Renal pelvis (tissue), 12 donors: ENCODE measurements at places on chromosomes 16 and 17.

- no peak for DNase-seq
Measured at GRCh38 chr16:81481207-81481821, 36.7 kb downstream of the CMIP start.

GRCh38 chr16:83717308-83717707, 90.5 kb upstream of the HSBP1 start:
- DNase-seq: no peak

DNA sequence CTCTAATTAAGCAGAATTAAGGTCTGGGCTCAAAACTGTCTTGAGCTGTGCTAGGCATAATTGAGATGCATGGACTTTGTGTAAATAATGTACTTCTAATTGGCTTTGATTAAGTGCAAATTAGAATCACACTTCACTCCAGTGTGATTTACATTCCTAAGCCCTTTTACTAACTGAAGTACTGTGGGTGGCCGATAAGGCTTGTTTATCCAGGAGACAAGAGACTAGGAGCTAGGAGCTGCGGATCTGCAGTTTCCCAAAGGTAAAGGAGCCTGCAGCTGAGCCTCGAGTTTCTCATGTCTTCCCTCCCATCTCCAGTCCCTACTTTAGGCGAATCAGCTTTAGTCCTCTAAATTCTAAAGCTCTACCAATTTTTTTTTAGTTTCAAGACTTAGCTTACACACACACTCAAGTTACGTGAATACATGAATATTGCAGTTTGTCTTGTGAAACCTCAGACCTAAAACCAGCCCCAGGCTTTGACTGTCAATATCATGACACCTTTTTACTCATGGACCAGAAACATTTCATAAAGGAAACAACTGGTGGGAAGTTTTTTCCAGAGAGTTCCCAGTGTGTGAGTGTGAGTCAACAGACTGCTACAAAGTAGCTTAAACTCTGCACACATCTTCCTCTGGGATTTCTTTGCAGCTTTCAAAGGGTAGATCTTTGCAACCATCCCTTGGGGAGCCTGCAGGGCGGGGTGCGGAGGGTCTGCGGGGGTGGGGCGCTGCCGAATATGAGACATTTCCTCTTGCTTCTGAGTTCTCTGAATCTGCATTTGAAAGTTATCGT, 113.9 kb upstream of the TBX2 start:
- no peak for DNase-seq

DNA sequence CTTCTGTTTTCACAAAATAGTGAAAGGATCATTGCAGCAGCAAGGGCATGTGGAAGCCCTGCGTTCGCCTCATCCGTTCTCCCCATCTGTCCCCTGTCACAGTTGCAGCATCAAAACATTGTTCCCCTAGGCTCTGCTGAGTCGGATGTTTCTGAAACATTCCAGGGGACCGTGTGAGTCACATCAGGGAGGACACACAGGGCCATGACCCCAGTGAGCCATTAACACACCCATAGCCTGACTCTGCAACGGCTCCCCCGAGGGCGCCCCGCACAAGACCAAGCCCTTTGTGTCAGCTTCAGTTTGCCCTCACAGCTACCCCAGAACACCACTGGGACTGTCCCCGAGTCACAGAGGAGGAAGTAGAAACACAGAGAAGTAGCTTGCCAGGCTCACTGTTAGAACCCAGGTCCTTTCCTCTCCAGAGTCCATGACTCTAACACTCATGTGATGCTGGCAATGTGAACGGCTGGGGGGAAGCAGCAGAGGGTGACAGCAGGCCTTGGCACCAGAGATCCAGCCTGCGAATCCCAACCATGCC, 63.3 kb upstream of the HSBP1 start:
- peak; percentile 20 for DNase-seq

DNA sequence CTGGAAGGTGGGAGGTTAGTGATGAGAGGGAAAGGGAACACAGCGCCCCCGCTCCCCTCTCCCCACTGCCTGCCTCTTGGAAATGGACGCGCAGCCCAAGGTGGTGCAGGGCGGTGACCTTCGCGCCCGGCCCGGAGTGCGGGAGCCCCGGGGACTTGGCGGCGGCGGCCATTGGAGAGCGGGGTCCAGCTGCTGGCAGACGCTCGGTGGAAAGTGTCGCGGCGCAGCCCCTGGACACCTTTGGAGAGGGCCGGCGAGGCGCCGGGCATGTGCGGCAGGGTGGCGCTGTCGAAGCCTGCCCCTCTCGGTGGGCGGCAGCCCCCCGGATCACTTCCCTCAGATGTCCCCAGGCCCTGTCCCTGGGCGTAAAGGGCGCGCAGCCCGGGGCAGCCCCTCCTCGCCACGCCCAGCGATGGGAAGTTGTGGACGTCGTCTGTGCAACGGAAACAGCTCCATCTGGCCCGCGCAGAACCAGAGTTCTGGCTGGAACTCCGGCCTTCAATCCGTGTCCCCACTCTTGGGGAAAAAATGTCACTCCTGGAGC, 16.7 kb downstream of the SALL1 start:
- DNase-seq: no peak

DNA sequence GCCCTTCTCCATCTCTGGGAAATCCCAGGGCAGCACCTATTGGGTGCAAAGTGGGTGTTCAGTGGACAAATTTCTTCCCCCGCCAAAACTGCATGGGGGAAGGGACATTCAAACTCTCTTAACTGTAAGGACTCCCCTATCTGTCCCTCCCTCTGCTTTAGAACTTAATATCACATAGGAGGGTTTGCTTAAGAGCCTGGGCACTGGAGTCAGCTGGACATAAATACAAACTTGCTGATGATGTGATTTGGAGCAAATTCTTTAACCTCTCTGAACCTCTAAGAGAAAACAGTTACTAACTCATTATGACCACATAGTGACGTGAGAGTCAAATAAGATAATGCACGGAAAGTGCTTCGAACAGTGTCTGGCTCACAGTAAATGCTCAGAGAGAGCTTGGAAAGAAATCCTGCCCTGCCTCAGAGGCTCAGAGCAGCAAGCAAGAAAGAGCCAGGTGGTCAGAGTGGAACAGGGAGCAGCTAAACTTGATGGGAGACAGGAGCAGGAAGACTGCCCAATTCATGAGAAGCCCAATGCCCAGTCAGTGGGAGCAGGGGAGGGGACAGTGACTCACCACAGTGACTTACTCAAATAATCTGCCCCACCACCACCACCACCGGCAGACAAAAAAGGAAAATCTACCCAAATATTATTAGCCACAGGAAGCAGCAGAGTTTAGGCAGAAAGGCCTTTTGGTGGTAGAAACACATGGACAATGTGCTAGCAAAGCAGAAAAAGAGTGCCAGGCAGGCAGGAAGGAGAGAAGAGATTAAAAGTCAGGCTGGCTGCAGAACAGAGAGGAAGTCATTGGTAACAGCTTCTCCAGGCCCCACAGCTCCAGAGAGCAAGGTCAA, 23.9 kb upstream of the CCL1 start:
- no peak for DNase-seq

DNA sequence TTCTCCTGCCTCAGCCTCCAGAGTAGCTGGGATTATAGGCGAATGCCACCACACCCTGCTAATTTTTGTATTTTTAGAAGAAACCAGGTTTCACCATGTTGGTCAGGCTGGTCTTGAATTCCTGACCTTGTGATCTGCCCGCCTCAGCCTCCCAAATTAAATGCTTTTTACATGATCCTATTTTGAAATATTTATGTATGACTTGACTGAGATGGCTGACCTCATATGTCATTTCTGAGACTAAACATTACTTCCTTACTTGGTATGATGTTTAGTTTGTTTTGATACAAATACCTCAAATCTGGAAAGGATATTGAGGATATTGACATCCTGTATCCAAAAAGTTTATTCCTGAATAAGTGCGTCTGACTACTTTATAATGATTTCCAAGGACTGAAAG, 11.9 kb downstream of the CALCOCO2 start:
- DNase-seq: no peak

DNA sequence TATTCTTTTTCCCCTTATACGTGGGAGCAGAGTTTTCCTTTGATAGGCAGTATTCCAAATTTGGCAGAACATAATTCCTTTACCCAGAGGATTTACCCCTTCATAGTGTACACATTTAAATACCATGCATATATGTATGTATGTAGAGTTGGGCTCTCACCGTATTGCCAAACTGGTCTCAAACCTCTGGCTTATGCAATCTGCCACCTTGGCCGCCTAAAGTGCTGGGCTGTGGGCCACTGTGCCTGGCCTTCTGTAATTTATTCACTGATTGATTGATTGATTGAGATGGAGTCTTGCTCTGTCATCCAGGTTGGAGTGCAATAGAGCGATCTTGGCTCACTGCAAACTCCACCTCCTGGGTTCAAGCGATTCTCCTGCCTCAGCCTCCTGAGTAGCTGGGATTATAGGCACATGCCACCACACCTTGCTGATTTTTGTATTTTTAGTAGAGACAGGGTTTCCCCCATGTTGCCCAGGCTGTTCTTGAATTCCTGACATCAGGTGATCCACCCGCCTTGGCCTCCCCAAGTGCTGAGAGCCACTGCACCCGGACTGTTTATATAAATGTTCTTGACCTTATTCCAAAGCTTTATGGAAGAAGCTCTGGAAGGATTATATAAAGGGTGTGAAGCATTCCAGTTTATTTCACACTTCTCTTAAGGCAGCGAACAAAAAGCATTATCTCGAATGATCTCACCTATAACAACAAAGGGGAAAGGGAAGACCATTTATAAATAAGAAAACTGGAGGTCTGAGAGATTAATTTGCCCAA, 14.9 kb downstream of the GLG1 start:
- no peak for DNase-seq

GRCh38 chr16:86991679-86992078, 325.5 kb downstream of the C16orf95 start:
- no peak for DNase-seq

- DNase-seq: no peak
Measured at GRCh38 chr16:67774457-67774853, 31.9 kb downstream of the RANBP10 start.

- no peak for DNase-seq
Measured at GRCh38 chr16:21159281-21159951, 942 bp downstream of the LDAF1 start.

DNA sequence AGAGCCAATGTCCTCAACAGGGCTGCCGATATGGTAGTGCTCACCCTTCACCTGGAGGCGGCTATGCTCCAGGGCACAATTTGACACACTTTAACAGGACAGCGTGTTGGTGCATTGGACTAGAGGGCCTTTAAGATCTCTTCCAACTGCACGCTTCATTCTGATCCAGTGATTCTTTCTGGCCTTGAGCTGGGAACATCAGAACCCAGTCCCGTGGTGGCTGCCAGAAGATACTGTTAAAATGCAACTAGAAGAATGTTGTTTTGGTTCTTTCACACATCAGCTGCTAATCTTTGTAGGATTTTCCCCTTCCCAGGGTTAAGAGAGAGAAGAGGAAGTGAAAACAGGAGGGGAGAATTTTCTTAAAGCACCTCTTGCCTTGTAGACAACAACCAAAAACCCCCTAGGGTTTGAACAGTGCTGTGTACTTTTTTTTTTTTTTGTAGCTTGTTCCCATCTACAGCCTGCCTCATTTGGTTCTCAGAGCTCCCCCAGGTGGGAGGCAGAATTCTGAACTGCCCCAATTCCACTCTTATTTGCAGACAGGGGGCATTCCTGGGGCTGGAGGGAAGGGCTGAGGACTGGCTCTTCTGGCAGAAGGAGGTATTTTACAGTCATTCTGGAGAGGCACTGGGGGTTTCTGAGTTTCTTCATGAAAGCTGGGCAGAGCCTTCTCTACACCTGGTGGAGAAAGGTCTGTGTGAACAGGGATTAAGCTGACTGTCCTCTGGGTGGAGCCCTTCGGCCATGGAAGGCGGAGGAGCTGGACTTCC, 32.4 kb downstream of the SMARCE1 start:
- peak; percentile 50 for DNase-seq

- no peak for DNase-seq
Measured at GRCh38 chr17:48726114-48726915, 2.2 kb downstream of the HOXB13 start.

GRCh38 chr16:74837056-74837455, 62.4 kb upstream of the FA2H start:
- no peak for DNase-seq

- DNase-seq: no peak
Measured at GRCh38 chr16:8808613-8809353, 11.1 kb downstream of the PMM2 start.

- DNase-seq: no peak
Measured at GRCh38 chr16:12201216-12201615, 224.7 kb downstream of the SNX29 start.

- no peak for DNase-seq
Measured at GRCh38 chr16:29743827-29744531, 1.8 kb downstream of the C16orf54 start.

DNA sequence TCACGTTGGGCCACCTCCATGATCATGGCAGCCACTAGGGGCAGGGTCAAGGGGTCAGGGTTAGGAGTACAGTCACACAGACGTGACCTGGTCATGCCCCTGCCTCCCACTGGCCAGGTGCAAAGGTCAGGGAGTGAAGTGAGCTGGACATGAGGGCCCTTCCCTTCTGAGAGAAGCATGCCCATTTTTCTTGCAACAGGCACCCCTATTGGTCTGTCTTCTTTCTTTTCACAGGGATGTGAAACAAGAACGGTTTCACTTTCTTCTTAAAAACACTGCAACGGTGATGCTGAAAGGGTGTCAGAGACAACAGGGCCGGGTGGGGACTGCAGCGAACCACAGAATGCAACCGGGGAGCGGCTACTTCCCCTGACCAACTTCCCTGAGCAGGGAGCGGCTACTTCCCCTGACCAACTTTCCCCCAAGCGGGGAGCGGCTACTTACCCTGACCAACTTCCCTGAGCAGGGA, 52.1 kb upstream of the DOC2B start:
- DNase-seq: no peak

GRCh38 chr17:54920819-54921218, 20.2 kb downstream of the TOM1L1 start:
- DNase-seq: no peak

DNA sequence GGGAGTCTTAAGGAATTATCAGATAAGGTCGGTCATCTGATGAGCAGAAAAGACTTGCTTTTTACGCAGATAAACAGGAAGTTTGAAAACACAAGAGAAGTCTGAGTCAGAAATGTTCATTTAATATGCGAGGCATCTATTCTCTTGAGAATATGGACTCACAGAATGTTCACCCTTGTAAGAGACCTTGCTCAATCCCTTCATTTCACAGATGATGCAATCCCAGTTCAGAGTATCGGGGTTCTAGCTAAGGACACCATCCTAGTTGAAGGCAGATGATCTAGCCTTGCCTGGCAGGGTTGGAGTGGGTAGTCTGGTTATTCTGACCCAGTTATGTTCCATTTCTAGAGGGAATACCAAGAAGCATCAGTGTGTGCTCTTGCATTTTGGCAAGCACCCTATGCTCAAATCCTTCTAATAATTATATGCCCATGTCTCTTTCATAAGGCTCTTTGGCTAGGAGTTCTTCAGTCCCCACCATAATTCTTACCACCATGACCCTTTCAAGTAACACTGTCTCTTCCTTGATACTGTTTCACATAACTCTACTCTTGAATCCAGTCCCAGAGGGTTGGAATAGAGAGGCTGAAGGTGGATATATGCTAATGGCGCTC, 42.5 kb downstream of the YPEL2 start:
- no peak for DNase-seq
